ENCODE measurements at places on chromosomes 2 and 18.
A peak's percentile ranks its signal among the peaks of the same experiment; 100 is the strongest.

DNA sequence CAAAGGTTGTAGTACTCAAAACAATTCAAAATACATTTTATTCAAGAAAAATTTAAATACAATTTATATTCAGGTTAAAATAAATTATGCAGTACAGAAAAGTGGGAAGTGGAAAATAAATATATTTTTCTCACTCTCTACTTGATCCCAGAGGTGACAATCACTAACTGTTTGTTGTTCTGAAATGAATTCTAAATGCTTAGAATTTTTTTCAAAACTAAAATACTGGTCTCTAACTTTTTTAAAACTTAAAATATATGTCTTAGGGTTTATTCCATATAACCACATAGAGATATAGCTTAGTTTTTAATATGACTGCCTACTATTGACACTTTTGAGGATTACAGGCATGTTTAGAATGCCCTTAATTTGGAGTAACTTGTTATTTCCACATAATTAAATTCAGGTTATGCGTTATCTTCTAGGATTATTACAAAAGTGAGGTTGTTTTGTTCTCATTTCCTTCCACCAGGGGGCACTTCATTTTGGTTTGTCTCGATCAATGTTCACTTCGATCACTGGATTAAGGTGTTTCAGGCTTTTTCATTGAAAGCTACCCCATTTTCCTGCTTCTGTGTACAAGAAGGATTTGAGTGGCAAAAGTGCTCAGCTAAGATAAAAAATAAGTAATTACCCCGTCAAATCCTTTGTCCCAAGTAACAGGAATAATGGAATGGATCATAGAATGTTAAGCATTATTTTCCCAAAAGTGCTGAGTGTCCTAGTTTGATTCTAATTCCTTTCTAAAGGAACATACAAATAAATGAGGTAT, 27.1 kb upstream of the TFPI start:
- peak; percentile 24 for DNase-seq

DNA sequence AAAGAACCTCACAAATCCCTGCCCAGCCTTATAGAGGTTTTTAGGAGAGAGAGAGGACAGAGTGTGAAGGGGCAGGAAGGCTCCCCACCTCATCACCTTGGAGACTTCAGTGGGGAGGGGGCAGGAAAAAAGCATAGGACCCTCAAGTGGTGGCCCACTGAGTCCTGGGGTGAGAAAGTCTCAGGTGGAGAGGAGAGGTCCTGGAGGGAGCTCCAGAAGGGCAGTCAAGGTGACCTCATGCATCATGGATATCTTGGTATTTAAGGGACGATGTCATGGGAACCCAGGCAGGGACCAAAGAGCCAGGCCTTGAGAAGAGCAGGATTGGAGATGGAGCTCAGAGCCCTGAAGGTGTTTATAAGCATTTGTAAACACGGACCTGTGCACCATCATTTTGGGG, 204.5 kb downstream of the SLC4A3 start:
- no peak for DNase-seq

- no peak for DNase-seq
These were observed 750.6 kb upstream of the SALL3 start for GRCh38 chr18:78228974-78229373.

- no peak for DNase-seq
These were observed 33.1 kb upstream of the DYNAP start for GRCh38 chr18:54557958-54558357.

GRCh38 chr2:238895361-238895882, 47.5 kb downstream of the TWIST2 start:
- DNase-seq = no peak

DNA sequence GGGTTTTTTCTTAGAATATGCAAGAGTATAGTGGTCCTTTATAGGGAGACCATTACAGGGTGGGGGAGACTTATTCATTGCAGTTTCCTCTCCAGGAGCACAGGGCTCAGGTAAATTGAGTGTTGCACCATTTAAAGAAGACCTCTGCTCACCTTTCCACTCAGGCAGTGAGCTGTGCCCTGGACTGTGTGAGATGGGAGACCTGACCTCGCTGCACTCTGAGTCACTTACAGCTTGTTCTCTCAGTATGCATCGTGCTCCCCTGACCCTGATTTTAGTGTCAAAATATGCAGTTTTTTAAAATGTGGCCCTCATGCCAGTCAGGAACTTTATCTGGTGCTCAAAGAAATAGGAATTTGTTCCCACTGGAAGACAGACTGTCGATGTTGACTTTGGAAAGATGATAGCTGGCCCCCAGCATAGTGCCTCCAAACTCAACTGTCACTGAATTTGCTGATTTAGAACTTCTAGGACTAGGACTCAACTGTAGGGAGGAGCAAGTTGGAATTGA, 146.7 kb upstream of the EPAS1 start:
- DNase-seq = peak; percentile 10

- no peak for DNase-seq
These were observed 7.7 kb downstream of the SERPINB2 start for GRCh38 chr18:63895190-63895589.

GRCh38 chr18:52437161-52437560, 97.2 kb downstream of the DCC start:
- no peak for DNase-seq

DNA sequence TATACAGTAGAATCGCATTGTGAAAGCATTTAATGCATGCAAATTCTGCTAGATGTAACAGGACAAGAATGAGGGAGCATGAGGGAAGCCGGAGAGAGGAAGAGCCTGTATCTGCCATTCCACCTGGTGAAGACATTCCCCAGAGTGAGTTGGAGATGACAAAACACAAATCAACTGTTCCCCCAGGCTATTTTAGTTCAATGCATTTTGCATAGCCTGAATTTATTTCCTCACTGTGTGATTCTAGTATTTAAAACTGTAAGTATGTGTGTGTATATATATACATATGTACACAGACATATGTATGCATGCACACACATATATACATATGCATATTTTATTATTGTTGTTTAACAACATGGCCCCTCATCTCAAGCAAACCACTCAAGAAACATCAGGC, 54.7 kb downstream of the CCDC68 start:
- DNase-seq = no peak

GRCh38 chr2:190511104-190511503, 23.4 kb downstream of the NEMP2 start:
- no peak for DNase-seq

DNA sequence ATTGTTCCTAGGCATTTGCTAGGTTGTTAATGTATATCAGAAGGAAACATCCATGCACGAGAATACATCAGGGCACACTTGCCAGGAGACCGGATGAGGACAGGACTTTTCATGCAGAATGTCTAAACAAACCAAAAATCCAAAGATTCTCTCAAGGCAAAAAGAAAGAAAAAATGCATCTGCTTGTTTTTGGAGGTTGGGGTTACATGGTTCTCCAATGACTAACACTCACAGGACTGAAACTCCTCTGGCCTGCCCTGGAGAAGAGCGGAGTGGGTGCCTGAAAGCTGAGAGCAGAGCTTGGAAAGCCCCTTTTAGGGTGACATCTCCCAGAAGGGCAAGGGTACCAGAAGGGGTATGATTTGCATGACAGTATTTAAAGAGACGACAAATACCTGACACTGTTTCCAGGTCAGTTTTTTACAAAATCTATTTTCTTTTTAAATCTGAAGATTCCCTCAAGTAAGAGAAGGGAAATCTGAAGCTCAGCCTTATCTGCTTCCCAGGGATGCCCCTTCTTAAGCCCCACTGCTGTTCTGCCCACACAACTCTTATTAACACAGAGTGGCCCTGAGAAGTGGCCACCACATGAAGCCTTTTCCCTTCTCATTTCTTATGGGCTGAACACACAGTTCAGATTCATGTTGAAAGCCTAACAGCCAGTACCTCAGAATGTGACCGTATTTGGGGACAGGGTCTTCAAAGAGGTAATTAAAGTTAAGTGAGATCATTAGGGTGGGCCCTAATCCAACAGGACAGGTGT, 216.4 kb downstream of the STK39 start:
- DNase-seq = peak; percentile 43

DNA sequence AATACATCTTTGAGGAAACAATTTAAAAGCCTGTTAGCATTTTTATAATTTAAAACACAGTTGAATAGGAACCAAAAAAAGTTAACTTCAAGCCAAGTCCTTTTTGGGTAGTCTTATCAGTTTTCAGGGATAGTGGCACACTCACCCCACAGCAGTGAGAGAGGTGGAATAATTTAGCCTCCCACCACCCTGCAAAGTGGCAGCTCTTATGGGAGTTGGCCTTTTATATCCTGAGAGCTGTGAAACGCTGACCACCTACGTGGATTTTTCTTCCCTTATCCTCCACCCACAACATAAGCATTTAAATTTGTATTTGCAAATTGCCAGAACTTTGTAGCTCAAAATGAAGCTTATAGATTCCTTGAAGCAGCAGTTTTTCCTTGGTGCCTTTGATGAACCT, 167.1 kb downstream of the MYO1B start:
- no peak for DNase-seq

- no peak for DNase-seq
These were observed 145.6 kb upstream of the NCK2 start for GRCh38 chr2:105598829-105599698.

GRCh38 chr2:144607099-144607498, 87.2 kb upstream of the ZEB2 start:
- no peak for DNase-seq

DNA sequence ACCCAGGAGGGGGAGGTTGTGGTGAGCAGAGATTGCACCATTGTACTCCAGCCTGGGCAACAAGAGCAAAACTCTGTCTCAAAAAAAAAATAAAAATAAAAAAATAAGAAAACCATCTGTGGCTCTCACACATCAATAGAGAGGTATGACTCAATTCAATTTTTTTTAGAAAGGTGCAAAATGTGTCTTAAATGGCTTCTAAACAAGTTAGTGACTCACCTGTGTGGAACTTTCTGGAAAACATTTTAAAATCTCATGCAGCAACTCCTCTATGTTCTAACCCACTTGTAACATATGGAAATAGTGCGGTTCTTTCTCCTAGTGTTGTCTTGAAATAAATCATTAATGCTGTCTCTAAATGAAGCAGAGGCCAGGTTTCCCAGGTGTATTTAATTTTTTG, 10.7 kb upstream of the SULT1C4 start:
- DNase-seq = no peak

DNA sequence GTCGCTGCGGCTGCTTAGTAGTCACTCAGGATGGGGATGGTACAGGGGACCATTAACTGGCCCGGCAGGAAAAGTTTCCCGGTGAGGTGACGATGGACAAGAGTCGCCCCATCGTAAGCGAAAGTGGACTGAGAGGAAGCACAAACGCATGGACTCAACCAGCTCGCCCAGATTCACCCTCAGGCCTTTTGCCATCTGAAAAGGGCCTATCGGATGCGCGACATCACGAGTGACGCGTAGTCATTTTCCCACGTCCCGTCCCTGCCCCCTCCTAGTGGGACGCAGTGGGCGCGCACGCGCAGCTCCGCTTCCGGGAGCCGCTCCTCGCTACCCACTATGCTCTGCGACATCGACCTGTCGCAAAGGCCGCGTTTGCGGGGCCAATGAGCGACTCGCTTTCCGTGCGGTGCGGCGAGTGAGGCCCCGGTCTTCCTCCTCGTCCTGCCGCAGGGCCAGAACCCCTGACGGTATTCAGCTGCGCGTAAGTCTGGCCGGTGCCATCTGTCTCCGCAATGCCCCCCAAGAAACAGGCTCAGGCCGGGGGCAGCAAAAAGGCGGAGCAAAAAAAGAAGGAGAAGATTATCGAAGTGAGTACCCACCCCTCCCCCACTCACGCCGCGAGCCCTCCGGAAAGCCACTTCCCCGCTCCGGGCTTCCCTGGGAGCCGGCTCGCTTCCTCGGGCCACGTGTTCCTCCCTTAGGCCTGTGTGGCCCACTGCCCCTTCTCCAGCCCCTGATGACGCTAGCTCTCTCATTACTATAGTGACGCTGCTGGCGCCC, at the start of gene ZC3H15:
ZC3H15 (plus strand) TSS at position 390 of the 780 bp plus-strand sequence; CDS start at position 513, 123 bp downstream.
- peak; percentile 97 for DNase-seq

- no peak for DNase-seq
These were observed 336.7 kb upstream of the CNTNAP5 start for GRCh38 chr2:123688231-123688940.

DNA sequence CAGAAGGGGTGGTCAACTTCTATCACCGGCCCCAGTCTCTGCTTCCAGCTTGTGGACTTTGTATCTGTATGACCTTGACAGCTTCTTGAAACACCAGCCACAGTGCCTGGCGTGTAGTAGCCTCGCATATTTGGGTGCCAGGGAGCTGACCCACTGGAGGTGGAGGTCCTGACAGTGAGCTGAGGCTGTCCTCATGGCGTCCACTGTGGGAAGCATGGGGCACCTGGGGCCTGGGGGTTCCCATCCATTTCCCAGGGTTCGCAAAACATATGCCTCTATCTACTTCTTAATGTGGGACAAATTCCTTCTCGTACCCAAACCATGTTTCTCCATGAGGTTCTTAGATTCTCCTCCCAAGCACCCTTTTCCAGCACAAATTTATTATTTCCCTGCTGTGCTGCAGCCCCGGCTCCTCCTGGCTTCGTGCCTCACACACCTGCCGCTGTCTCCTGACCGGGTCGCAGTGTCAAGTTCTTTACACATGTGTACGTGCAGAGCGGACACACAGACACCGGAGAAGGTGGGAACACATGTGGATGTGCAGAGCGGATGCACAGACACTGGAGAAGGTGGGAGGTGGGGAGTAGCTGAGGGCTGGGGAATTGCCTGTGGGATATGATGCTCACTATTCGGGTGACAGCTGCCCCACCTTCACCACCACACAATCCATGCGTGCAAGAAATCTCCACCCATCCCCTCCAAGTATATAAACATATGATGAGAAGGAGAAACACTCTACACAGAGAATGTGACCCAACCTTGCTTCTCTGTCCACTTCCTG, 23.4 kb downstream of the TMEM18 start:
- DNase-seq = no peak

DNA sequence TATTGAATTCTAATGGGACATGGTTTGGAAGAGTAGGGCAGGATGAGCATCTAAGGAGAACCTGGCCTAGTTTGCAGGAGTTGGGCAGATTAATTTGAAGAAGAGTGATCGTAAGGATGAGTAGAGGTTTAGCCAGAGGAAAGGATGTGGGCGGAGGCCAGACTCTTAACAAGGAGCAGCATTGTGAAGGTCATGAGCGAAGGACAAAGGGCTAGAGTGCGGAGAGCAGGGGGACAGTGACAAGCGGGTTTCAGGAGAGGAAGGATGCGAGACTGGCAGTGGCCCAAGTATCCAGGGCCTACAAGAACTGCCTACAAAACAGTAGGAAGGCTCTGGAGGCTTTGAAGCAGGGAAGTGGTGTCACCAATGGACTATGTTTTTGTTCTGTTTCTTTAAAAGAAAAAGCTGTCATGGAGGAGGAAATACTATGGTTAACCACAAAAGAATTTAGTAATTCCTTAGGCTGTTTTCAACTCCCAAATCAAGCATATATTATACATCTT, 20.1 kb downstream of the SLC66A3 start:
- no peak for DNase-seq

DNA sequence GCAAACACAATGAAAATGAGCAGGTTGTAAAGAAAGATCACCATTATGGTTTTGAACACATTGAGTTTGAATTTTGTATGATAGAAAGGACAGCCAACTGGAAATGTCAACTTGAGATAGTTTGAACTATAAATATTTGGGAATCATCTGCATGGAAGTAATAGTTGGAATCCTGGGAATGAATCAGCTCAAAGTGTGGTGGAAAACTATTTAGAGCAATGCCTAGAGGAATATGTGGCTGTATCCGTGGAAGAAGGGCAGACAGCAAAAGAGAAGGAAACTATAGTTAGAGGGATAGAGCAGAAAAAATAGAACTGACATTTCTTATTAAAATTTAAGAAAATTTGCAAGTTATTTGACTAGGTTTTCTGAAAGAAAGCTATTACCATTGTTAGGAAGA, 112.5 kb upstream of the OTX1 start:
- no peak for DNase-seq
